ENCODE measurements at places on chromosomes 12 and 14.

DNA sequence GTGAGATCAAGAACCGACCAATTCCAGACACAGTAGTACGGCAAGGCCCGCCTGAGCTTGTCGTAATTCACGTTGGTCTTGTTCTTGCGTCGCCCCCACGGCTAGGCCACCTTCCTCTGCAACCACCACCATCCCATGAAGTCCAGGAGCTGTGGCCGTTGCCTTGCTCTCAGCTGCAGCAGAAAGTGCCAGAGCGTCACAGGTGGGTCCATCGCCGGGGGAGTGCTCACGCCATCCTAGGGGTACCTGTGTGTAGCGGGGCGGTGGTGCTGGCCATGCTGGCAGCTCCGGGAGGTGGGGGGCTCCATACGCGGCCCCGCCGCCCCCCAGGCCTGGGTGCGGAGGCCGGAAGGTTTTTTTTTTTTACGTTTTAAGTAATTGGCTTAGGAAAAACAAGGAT, 23.1 kb downstream of the TMEM121 start:
- no peak for DNase-seq

DNA sequence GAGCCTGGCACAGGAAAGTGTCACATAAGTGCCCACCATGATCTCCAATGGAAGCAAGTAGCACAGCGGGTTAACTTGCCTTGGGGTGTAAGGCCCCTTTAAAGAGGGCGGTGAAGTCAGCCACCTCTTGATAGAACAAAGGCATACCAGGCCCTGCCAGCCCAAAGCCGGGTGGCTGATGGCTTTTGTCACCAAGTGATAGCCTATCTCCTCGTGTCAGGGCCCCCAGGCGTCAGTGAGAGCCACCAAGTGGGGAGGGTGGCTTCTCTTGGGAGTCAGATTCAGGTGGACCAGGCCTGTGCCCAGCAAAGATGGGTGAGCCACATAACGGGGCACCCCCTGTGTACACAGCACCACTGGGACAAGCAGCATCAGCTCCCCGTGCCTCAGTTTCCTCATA, 8.3 kb upstream of the MYL2 start:
- no peak for DNase-seq

DNA sequence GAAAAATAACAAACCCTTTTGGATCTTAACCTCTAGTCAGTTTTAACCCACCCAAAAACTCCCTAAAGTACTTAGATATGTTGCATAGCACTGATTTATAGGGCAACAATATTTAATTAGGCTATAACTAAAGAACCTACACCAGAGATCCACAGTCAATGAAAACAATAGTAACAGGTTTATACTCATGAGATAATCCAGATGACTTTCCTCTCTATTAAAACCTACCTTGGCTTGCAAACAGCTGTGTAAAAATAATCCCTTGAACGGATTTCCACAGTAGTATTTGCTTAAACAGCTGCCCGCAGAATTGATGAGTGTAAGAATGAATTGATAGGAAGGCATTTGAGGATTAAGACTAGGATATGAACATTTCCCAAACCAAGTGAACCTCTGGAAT, 104.3 kb upstream of the PTPRR start:
- no peak for DNase-seq

DNA sequence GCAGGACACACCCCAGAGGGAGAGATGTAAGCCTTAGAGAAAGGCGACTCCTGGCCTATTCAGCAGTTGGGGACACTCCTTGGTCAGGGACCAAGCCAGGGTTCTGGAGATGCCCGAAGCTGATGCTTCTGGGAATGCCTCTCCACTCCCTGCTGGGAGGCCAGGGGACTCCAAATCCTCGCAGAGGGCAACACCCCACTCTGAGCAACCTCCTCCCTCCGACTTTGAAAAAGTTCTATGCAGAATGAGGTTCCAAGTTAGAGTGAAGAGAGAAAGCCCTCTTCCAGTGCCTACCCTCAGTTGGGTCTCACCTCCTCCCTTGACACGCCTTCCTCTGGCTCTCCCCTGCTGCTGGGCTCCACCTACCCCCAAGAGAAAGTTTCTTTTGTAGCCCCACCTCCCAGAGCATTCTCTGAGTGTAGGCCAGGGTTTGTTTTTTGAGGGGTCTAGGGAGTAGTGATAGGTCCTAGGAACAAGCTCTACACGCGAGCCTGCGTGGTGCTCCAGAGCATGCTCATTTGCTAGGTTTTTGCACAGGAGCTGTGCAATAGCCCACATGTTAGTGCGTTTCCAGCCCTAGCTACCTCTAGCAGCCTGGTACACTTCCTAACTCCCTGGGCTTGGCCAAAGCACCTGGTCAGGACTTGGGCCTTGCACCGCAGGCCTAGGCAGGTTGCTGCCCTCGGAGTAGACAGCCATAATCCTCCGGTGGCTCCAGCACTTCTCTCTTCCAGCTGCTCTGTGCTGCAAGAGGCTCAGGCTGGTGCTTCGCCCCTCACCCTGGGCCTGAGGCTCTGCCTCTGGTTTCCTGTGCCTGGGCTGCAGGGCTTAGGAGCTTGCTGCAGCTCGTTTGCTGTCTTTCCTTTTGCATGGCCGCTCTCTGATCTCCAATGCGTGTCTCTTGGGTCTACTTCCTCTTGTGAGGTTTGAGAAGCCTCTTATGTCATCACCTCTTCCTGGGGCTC, 590 bp upstream of the CEBPE start:
- DNase-seq, result no peak
